ENCODE measurements at places on chromosomes 4 and X.

GRCh38 chrX:47571896-47572295, 10.3 kb upstream of the TIMP1 start:
- DNase-seq, result no peak

GRCh38 chrX:134623293-134624045, 34.8 kb downstream of the PLAC1 start:
- no peak for DNase-seq

GRCh38 chrX:111003118-111003517, 92.9 kb upstream of the PAK3 start:
- DNase-seq, result no peak

DNA sequence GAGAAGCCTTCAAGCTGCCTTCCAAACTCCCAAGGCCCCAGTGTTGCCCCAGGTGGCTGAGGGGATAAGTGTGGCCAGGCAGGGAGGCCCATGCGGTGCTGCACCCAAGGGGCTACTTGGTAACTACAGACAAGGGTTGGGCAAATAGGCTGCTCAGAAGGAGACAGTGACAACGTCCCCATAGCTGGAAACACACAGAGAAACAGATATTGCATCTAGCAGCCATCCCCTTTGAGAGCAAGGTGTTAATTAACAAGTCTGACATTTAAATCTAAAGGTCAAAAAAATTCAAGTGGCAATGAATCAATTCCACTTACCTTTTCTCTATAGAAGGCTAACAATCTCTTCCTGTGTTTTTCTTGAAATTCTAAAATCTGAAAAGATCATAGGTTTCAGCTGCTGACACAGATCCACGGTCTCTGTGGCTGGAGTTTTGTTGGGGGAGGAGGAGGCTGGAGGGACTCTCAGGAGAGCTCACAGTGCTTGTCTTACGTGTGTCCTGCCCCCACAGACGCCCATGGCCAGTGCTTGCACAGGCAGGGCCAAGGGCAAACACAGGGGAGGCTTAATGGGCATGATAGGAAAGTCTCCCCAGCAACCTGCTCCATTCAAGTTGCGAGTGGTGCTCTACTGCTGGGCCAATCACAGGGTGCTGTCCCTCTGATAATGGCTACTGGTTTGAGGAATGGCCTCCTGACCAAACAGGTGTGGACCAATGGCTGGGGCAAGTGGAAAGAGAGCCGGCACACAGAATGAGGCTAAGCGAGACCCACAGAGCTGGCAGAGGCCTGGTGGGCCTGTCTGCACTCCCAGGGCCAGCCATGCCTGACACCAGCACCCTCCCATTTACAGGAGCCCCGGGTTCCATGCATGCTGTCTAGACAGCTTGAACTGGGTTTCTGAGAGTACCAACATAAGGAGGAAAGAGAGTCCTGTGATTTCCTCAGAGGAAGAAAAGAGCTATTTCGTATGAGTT, 22.6 kb downstream of the RNF212 start:
- no peak for DNase-seq

- DNase-seq, result no peak
Observed at GRCh38 chrX:65993915-65994460, 45.9 kb downstream of the VSIG4 start.

DNA sequence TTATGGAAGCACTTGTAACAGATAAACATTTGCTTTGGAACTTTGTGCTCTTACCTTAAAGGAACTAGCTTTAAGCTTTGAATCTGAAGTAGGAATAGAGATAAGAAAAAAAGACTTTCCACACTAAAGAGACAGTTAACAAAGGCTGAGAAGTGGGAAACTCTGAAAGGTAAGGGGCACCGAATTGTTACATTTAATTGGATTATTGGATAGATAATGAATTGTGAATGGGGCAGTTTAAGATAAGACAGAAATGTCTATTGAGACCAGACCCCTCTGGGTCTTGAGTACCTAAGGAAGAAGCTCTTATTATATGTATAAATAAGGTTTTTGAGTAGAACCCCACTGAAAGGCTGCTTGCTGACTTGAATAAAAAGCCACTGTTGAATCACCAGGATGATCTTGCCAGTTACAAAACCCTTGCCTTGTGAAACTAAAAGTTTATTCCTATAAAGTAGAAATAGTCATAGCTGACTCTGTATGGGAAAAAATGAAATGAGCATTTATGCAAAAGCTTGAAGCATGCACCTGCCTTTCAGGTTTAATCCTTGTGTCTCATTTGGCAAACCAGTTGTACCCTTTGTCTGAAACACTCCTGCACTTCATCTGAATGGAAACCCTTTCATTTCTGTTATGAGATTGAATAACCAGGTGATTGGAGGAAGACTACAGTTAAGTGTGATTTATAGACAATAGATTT, 423.2 kb downstream of the RPA4 start:
- DNase-seq, result no peak

DNA sequence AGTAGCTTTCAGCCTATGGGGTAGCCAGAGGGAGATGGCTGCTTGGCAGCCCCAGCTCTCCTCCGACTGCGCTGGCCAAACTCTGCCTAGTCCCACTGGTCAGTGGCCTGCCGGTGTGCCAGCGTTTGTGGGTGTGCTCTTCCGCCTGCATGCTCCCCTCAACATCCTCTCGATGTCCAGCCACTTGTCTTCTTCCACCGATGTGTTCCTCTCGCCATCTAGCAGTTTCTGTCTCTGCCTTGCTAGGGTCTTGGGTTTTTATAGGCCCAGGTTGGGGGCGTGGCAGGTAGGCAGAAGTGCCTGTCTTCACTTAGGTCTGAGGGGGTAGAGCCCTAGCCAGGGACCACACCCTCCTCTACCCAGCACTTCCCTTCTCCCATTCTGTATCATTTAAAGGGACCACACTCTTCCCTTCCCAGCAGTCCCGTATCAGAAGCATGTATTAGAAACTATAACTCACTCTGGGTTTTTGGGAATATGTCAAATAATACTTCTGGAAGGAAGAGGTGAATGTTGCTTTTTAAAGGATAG, 124.4 kb downstream of the KDM6A start:
- no peak for DNase-seq

DNA sequence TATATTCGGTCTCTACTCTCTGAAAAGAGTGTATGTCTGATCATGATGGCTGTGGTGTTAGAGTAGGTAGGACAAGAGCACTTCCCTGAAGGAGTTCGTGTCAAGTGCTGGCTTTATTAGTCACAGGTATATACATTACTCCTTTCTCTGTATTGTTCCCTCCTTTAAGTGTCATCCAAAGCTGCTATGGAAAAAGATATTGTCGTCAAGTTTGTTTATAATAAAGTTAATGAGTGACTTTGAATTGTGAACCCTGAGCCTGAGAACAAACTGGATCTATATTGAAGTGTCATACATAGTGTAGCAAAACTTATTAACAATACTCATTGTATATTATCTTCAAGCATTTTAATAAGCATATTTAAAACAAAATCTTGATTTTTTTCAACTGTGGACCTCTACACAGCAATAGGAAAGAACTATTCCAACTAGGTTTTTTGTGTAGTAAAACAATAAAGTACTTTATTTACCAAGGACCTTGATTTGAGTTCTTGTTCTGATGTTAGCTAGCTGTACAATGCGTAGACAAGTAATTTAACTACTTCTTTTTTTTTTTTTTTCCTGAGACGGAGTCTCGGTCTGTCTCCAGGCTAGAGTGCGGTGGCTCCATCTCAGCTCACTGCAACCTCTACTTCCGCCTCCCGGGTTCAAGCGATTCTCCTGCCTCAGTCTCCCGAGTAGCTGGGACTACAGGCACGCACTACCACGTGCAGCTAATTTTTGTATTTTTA, 177.7 kb downstream of the RAPGEF2 start:
- no peak for DNase-seq

GRCh38 chrX:14758029-14758491, 114.8 kb downstream of the FANCB start:
- DNase-seq, result no peak

DNA sequence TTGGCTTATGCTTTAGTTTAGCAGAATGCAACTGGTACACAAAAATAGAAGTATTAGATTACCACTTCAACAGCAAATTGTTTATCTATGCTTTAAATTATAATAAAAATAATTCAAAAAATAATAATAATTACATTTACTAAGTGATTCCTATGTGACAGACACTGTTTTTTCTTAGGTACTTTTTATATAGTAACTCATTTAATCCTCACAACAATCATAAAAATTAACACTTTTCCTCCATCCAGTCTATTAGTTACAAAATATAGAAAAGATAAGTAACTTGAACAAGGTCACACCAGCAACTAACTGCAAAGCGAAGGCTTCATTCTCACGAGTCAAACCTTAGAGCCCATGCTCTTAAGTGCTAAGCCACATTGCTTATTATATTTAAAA, 155.2 kb downstream of the PDGFC start:
- DNase-seq, result no peak

GRCh38 chr4:40121515-40121914, 64.9 kb downstream of the N4BP2 start:
- no peak for DNase-seq

DNA sequence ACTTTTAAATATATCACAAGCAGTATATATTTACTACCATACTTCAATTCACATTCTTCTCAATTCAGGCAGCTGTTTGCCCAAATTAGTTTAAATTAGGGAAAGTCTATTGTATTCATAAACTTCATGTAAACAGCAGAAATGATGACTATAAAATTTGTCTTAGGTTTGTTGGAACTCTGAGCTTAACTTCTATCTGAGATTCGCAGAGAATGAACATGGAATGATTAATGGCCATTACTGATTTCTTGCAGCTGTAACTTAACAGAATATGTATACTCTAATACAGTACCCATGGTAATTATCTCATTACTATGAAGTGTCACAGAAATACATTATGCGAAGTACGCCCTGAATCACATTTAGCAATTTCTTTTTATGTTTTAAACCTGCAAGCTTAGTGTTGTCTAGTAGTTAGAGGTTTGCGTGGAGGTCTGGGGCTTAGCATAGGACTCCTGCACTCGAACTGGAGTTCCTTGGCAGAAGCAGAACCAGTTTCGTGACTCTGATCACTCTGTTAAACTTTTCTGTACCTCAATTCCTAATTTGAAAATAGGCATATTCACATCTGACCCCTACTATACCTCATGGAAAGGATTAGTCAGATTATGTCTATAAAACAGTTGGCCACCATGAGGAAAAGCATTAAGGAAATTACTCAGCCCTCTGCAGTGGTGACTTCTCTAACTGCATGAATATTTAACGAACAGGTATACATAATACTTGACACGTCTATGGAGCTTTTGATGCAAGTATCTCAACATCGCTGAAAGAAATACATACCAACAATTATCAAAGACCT, 243.2 kb downstream of the MGST2 start:
- peak; percentile 29 for DNase-seq
